Left lung (tissue), 14 donors: ENCODE measurements at places on chromosomes 1 and 21. TPM values are rescaled to one million over a fixed set of nuclear protein-coding genes. Genes with fewer than 3 reads are reported as not detected.

The REG4 gene
- not detected for total RNA-seq

The TPTE gene
- not detected for total RNA-seq

The SPRR2A gene
- not detected for total RNA-seq

The DMBX1 gene
- total RNA-seq = not detected

The NPPA gene
- total RNA-seq = 1.6 TPM

DNA sequence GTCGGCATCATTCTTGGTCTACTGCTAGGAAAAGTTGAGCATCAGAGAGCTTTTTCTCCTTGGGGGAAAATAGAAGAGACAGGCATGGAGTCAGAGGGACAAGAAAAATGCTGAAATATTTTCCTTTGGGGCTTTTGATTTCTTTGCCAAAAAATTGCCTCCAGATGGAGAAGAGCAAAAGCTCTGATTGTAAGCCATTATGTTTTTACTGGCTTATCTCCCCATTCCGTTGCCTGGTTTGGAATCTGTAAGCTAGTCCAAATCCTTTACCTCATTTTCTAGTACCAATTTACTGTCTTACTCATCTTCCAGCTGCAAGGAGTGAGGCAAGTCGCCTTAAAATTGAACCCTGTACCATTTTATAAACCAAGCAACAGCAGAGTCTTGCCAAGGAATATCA is 23.3 kb upstream of the NBL1 start:
- H3K27ac ChIP-seq = no peak overlapping the region
- no peak for DNase-seq
- no peaks in the 10 kb centered on the region for H3K27me3 ChIP-seq
- H3K36me3 ChIP-seq = peaks cover 37% of the 10 kb centered on the region

- no peaks in the 10 kb centered on the region for H3K36me3 ChIP-seq
- H3K27ac ChIP-seq = no peak overlapping the region
- no peak for DNase-seq
- H3K4me3 ChIP-seq = no peak overlapping the region
- peaks cover 17% of the 10 kb centered on the region for H3K4me1 ChIP-seq
These were observed 32.4 kb upstream of the ENO1 start for GRCh38 chr1:8910914-8911313.

DNA sequence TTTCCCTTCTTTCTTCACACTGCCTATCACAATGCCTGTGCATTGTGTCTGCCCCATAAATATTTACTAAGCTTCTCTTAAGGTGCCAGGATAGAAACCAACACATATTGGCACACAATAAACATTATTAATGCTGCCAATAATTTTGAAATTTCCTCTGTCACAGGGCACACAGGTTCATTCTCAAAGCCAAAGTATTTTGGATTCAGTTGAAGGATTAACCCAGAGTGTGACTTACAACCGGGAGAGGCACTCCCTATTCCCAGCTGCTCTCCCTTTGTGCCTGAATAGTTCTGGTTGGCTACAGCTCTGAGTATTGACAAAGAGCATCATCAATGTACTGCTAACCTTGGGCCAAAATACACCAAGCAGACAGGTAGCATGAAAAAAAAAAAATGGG is 46.6 kb upstream of the ATP1A1 start:
- H3K4me3 ChIP-seq = no peak overlapping the region
- H3K36me3 ChIP-seq = no peaks in the 10 kb centered on the region
- H3K4me1 ChIP-seq = no peaks in the 10 kb centered on the region
- H3K27me3 ChIP-seq = no peaks in the 10 kb centered on the region
- DNase-seq = no peak
- H3K27ac ChIP-seq = no peak overlapping the region

DNA sequence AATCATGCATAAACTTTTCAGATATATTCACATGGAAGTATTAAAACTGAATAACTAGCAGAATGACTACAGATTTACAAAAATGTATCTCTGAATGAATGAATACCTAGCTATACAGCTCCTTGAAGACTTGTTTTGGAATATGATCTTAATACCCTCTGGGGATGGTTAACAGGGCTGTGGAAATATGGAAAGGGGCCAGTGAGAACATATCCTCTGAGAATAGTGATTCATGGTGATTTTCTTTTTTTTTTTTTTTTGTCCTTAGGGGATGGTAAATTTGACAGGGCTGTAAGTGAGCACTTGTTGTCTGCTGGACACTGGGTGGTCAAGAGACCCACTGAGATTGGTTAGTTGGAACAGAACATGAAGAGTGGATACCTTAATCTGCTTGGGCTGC is 80.7 kb upstream of the HP1BP3 start:
- no peak for DNase-seq
- H3K4me1 ChIP-seq = no peaks in the 10 kb centered on the region
- H3K27me3 ChIP-seq = no peaks in the 10 kb centered on the region
- no peak overlapping the region for H3K4me3 ChIP-seq
- H3K36me3 ChIP-seq = peaks cover 24% of the 10 kb centered on the region
- H3K27ac ChIP-seq = no peak overlapping the region

DNA sequence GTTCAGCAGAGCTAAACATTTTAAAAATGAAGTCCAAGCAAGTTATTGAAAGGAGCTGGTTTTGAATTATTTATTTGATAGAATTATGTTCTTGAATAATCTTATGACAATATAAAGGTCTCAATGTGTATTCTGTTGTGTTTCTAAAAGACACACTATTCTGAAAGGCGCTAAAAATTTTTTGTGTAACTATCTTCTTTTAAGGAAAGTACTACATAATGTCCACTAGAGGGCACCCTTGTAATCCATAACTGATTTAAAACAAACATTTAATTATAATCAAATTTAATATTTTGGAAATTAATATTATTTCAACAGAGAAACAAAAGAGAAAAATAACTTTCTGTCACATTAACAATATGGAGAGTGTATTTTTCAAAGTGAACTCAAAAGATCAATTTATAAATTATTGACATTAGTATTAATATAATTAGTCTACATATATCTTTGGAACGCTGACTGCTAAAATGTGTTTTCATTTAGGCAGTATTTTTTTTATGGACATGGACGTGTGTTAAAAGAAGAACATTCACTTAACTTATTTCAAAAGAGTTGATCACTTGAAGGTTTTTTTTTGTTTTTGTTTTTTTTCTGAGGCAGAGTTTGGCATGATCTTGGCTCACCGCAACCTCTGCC is 248.4 kb downstream of the DENND1B start:
- H3K4me1 ChIP-seq = no peaks in the 10 kb centered on the region
- H3K27ac ChIP-seq = no peak overlapping the region
- H3K4me3 ChIP-seq = no peak overlapping the region
- DNase-seq = no peak
- no peaks in the 10 kb centered on the region for H3K36me3 ChIP-seq
- no peaks in the 10 kb centered on the region for H3K27me3 ChIP-seq

- no peaks in the 10 kb centered on the region for H3K27me3 ChIP-seq
- no peak for DNase-seq
- H3K36me3 ChIP-seq = no peaks in the 10 kb centered on the region
- H3K4me3 ChIP-seq = no peak overlapping the region
- no peaks in the 10 kb centered on the region for H3K4me1 ChIP-seq
These were observed 345.7 kb downstream of the BARHL2 start for GRCh38 chr1:90371448-90371813.

- H3K27ac ChIP-seq = no peak overlapping the region
- no peak for DNase-seq
- no peak overlapping the region for H3K4me3 ChIP-seq
- H3K4me1 ChIP-seq = no peaks in the 10 kb centered on the region
- H3K36me3 ChIP-seq = no peaks in the 10 kb centered on the region
These were observed 176.5 kb downstream of the PBX1 start for GRCh38 chr1:164735315-164736052.

- H3K36me3 ChIP-seq = peaks cover 30% of the 10 kb centered on the region
- H3K27ac ChIP-seq = no peak overlapping the region
- no peak for DNase-seq
- H3K27me3 ChIP-seq = no peaks in the 10 kb centered on the region
These were observed 51.0 kb downstream of the BACH1 start for GRCh38 chr21:29349702-29350101.

DNA sequence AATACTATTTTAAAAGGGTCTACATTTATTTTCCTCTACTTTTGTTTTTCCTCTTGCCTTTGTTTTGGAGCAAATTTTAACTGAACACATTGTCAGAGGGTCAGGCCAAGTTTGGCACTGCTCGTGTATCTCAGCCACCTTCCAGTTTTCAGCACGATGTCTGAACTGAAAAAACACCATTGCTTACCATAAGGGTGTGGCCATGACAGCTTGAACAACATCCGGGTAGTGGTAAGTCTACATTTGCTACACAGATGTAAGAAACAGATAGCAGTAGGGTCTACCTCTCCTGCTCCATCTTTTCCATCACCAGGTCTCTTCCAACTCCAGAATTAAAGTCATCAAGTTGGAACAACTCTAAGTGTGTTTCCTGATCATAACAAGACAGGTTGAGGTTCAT is 4.2 kb downstream of the HIVEP3 start:
- no peaks in the 10 kb centered on the region for H3K36me3 ChIP-seq
- DNase-seq = no peak
- no peak overlapping the region for H3K27ac ChIP-seq
- peaks cover 41% of the 10 kb centered on the region for H3K4me1 ChIP-seq

DNA sequence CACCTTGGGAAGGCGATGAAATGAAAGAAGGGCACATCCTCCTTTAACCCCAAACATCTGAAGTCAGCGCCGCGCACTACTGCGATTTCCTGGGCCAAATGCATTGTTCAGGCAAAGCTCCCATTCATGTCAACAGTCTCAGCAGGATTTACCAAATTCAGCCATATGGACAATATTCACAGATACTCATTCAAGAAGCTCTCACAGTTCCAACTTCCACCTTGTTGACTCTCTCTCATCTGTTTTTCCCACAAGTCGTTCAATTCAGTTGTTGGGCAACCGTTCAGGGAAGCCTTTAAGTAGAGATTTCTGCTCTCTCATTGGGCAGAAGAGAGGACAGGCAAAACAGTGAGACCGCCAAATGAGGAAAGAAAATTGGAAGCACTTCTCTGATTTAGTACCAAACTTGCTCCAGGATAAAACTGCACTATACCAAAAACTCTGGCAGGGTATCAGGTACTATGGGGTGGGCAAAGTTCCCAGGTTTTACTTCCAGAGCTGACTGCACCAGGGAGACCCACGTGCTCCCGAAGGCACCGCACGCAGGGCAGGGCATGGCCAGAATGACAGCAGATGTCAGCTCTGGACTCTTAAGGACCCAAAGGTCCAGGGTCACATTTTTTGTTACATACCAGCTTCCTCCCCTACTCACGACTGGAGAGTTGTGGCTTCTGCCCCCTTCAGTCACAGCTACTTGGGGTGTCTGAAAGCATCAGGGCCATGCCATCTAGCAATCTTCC is 668.8 kb downstream of the KIF26B start:
- DNase-seq = no peak
- no peaks in the 10 kb centered on the region for H3K27me3 ChIP-seq
- no peak overlapping the region for H3K4me3 ChIP-seq
- no peaks in the 10 kb centered on the region for H3K36me3 ChIP-seq

DNA sequence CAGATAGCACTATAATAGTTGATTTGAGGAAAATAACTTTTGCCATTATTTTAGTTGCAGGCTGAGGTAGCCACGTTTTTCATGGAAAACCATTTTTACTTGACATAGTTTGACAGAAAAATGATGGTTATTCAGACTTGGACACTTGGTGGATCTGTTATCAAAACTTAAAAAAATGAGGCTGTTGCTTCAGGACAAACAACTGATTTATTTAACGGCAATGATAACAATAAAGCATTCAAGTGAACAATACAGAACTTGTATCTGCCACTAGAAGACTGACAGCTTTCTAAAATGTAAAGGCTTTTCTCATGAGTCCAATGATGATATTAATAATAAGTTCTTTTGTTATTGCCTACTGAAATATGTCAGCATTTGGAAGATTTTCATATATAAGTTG is 322.9 kb downstream of the BRINP3 start:
- H3K27me3 ChIP-seq = no peaks in the 10 kb centered on the region
- H3K4me3 ChIP-seq = no peak overlapping the region
- H3K4me1 ChIP-seq = no peaks in the 10 kb centered on the region
- no peak for DNase-seq
- H3K27ac ChIP-seq = no peak overlapping the region

DNA sequence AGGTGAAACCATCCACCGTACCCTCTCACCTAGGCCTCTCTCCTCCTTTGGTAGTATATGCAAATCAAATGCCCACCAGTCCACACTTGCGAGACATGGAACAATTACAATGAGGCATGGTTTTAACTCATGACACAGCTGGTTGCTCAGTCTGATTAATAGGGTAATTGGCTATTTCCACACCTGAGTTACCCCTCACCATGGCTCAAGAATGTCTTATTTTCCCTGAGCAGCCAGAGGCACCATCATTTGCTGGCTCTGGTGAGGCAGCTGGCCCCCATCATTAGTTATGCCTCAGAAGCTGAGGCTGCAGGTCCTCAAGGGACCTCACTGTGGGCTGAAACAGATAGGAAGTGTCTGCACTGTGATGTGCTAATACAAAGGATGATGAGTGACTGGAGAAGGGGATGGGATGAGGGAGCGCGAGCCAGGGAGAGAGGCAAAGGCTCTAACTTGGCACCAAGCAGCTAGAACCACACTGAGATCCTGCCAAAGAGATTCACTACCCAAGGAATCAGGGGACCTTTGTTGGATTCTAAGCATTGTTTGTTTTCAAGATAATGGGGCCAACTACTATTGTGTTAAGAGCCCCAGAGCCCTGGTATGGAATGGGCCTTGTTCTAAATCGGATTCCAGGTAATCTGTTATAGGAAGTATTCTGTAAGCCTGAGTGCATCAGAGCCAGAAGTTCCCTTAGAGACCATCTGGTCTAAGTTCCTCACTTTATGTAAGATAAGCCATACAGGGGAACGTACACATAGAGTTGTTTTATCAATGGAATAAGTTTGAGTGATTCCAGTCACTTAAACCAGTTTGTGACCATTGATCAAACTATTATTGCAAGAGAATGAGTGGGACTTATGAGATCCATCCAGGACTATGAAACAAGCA is 80.0 kb upstream of the CNTN2 start:
- no peak for DNase-seq
- H3K4me1 ChIP-seq = no peaks in the 10 kb centered on the region
- no peaks in the 10 kb centered on the region for H3K36me3 ChIP-seq
- no peaks in the 10 kb centered on the region for H3K27me3 ChIP-seq
- no peak overlapping the region for H3K27ac ChIP-seq

DNA sequence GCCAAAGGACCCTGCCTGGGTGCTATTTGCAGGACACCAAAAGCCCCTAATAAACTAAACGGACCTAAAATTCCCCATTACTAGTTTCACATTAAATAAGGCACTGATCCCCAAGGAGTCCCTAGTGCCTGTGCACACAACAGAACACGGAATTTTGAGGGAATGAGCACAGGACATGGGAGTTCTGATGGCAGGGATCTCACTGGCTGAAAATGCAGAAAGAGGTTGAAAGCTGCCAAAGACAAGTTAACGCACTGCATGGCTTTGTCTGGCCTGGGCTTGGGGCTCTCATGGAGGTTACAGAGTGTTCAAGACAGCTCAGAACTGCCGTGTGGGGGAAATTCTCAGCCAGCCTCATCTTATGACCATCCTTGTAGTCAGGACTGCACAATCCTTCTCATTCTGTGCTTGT is 15.6 kb upstream of the ATP1B1 start:
- H3K27me3 ChIP-seq = no peaks in the 10 kb centered on the region
- H3K4me3 ChIP-seq = no peak overlapping the region
- no peak for DNase-seq
- no peaks in the 10 kb centered on the region for H3K4me1 ChIP-seq
- no peaks in the 10 kb centered on the region for H3K36me3 ChIP-seq
- H3K27ac ChIP-seq = no peak overlapping the region

GRCh38 chr1:223483511-223483910 is 90.3 kb downstream of the CCDC185 start:
- no peaks in the 10 kb centered on the region for H3K27me3 ChIP-seq
- H3K4me3 ChIP-seq = no peak overlapping the region
- no peaks in the 10 kb centered on the region for H3K4me1 ChIP-seq
- no peaks in the 10 kb centered on the region for H3K36me3 ChIP-seq
- DNase-seq = no peak

GRCh38 chr21:41750051-41750450 is 16.8 kb downstream of the RIPK4 start:
- no peak overlapping the region for H3K27ac ChIP-seq
- H3K36me3 ChIP-seq = no peaks in the 10 kb centered on the region
- no peak overlapping the region for H3K4me3 ChIP-seq
- DNase-seq = no peak
